ENCODE measurements at places on chromosomes 3 and 15.

DNA sequence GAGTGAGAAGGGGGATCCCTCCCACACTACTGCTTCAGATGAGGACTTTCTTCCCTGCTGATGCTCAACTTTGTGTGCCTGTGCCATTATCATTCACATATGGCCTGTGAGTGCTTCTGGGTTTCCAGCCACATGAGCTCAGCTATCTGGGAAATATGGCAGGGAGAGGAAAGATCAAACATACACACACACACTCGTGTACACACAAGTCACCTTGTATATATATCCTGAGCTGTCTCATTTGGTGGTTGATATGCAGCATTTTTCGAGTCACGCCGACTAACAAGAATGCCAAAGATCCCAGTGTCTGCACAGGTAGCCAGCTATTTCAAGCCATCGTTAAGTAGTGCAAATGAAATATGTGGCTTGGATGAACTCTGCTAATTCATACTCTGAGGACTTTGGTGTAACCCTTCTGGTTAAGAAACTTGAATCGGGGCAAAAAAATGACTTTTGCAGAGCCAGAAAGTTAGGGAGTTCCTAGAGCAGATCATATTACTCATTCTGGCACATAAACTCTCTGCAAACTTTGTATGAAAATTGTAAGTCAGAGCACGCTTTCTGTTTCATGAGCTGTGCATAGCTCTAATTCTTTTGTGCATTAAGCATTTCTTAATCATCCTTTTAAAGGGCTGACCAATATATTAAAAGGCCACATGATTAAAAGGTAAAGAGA is 24.9 kb upstream of the WNT5A start:
- DNase-seq: peak; percentile 68

GRCh38 chr15:42788725-42789124 is 51.8 kb upstream of the CDAN1 start:
- DNase-seq: no peak

GRCh38 chr3:86793786-86794185 is 197.2 kb downstream of the VGLL3 start:
- DNase-seq: peak; percentile 89

- no peak for DNase-seq
These were observed 276.2 kb upstream of the SGO1 start for GRCh38 chr3:20462226-20462625.

DNA sequence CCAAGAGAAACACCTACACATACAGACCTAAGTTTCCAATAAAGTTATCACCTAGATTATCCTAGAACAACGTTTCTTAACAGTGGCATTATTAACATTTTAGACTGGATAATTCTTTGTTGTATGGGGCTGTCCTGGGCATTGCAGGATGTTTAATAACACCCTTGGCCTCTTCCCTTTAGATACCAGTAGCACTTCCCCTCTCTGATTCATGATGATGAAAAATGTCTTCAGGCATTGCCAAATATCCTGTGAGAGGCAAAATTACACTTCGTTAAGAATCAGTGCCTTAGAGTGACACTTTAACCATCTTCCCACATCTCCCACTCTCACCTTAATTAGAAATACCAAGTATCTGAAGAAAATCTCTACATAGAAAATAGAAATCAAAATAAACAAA is 352.6 kb downstream of the CGGBP1 start:
- no peak for DNase-seq

DNA sequence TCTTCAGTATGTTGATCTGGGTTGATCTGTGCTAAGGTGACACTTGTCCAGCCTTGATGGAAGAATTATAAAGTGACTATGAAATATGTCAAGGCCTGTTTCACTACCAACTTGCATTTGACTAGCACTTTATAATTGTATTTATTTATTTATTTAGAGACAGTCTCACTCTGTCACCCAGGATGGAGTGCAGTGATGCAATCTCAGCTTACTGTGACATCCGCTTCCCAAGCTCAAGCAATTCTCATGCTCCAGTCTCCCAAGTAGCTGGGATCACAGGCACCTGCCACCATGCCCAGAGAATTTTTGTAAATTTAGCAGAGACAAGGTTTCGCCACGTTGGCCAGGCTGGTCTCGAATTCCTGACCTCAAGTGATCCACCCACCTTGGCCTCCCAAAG is 25.5 kb upstream of the LACTB start:
- DNase-seq: no peak

DNA sequence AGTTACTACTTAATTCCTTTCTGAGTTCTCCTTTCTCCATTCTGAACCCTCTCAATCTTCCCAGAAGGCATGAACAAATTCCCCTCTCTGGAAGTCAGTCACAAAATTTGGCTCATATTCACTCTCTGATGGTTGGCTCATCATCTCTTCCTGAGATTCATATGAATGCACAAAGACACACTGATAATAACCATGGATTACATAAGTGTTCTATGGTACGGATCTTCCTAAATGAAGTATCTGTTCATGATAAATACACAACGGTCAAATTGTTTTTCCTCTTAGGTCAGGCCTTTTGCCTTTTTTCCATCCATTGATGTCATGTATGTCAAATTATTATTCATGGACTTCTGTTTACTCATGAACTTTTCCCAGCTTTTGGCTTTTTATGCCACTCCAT is 162.6 kb downstream of the P2RY1 start:
- no peak for DNase-seq

GRCh38 chr3:172102123-172102882 is 62.9 kb downstream of the FNDC3B start:
- no peak for DNase-seq

DNA sequence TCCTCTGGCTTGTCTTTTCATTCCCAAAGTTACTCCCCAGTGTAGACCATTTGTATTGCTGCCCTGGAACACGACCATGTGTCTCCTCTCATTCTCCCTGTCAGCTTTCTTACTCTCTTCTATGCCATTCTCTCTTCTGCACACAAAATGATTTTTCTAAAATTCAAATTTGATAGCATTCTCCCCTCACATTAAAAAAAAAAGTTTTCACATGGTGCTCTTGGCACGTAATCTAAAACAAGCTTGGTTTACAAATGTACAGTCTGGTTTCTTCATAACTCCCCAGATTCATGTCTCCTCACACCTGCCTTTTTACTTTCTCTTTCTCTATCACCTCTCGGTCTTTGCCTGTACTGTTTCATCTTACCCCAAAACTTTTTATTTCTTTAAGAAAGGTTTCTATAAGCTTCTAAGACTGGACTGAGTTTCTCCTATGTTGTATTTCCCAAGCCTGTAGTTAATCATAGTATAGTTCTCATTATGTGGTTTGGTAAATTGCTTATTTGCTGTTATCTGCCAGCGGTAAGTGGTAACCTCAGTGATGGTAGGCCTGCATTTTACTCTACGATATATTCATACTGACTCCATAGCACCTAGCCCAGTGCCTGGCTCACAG is 31.2 kb downstream of the BCHE start:
- DNase-seq: no peak

DNA sequence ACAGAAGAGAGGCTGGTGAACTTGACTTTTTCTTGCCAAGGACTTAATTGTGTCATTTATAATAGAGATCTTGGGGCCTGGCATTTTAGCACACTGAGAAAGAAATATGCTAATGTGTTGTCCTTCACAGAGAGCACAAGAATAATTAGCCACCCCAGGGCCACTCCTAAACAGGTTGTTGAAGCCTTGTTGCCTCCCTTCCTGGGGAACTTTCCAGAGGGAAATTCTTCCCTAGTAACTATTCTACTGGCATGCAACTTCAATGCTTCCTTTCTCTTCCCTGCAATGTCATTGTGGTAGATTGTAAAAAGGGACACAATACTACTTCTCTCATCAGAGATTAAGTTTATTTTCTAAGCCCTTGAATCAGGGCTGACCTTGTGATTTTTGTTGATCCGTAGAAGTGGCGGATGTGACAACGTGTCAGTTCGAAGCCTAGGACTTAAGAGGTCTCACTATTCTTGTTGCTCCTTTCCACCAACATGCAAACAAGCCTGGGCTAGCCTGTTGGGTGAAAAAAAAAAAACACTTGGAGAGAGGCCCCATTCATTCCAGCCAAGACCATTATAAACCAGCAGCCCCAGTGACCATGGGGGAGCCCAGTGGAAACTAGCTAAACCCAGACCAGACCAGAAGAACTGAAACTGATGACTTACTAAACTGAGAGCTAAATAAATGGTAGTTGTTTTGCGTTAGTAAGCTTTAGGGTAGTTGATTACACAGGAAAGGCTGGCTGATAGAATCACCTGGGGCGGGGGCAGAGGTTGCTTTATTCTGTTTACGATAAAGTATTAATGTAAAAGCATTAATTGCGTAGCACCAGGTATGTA is 287.2 kb downstream of the SHQ1 start:
- DNase-seq: no peak

DNA sequence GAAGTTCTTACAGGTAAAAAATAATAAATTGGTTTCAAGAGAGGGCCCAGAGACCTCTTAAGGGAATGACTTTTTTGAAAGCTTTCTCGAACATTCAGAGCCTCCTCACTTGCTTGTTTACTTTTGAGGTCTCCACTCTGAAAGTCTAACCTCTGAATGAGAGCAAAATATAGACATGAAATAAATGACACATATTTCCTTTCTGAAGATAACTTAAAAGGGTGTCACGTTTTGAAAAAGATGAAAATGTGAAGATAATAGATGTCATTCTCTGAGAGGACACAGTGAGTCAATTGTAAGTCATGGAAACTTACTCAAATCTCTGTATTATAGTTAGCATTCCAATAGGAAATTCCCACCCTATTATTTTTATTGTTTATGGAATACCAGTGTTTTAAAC is 44.6 kb downstream of the HACD2 start:
- DNase-seq: no peak

GRCh38 chr15:39407116-39407515 is 173.8 kb upstream of the THBS1 start:
- DNase-seq: no peak

- no peak for DNase-seq
These were observed 93.2 kb downstream of the UACA start for GRCh38 chr15:70669966-70670658.

DNA sequence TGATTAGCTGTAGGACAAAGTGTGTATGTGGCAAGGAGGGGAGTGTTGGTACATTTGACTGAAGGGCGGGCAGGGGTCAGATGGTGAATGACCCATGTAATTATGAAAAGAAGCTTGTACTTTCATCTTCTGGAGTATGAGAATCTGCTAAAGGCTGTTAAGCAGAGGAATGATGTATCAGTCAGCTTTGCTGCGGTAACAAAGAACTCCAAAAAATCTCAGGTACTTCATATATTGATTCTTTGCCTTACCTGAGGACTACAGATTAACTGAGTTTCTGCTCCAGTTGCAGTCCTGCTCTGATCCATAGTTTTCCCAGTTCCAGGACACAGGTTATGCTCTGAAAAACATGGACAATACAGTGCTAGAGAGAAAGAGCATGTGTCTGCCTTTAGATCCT is 115.1 kb downstream of the NEK11 start:
- DNase-seq: no peak

DNA sequence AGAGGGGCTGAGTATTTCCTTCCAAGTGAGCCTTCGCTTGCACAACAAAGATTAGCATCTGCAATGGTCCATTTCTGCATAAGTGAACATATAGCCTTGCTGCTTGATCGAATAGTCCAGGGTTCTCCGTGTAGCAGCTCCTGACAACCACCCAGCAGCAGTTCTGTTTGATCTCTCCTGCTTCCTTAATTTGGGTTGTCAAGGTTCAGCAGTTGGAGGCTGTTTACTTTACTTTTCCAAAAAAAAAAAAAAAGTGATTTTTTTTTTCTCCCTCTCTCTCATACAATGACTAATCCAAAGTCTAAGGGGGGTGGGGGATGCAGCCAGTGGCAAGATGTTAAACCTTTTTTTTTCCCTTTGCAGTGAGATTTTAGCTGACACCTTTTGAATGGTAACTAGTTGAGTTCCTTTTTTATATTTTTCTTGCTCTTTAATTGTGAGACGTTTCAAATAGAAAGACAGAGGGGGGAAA is 3.6 kb downstream of the FOXP1 start:
- DNase-seq: peak; percentile 49
